ENCODE measurements at places on chromosomes 16 and 17.

DNA sequence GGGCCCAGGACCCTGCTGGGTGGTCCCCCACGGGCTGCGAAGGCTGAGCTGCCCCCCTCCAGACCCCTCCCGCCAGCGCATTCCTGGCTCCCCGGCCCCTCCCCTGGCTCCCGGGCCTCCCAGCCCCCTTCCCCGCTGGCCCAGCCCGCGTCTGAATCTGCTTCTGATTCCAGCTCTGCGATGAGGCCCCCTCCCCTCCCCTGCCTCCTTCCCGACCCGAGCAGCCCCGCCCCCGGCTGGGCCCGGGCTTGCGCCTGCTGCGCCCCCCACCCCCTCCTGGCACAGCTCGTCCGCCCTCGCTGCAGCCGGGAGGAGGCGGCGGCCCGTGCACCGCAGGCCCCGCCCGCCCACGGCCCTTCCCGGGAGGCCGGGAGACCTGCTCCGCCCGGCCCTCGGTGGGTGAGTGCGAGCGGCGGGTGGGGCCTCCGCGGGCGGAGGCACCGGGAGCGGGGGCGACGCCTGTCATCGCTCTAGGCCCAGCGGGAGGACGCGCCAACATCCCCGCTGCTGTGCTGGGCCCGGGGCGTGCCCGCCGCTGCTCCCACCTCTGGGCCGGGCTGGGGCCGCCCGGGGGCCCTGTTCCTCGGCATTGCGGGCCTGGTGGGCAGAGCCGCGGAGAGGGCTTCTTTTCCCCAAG is at the start of gene NTN3:
Gene NTN3, plus strand, starts transcription at position 282 of the 637 bp plus-strand sequence. CDS start 405 bp downstream, outside the sequence.
- DNase-seq, result no peak

- DNase-seq, result no peak
Observed at GRCh38 chr17:72432881-72433280, 312.1 kb downstream of the SOX9 start.

DNA sequence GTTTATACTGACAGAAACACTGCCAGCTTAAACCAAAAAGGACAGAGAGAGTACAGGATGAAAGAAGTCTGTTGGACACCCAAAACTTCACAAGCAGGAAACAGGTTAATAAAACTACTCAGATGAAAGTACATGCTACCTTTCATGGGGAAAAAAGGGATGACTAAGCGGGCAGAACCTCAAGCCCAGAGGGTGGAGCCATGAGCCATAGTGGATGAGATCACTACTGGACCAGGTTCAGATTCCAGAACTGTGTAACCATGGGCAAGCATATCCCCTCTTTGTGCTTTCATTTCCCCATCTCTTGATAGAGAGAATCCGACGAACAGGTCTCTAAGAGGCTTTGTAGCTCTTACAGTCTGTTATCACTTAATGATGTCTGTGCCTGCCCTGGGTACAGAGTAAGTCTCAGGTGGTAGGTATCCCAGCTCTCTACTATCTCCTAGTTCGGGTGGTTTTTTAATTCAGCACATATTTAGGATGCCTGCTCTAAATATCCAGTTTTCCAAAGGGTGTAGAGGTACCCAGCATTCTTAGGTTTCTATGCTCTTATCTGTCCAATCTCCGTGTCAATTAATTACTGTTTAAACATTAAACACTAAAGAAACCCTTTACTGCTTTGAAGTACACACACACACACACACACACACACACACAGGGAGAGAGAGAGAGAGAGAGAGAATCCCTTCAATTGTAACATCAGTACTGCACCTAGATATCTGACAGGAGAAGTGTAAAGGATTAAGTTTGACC is 206.7 kb downstream of the ZNF423 start:
- DNase-seq, result peak; percentile 73

DNA sequence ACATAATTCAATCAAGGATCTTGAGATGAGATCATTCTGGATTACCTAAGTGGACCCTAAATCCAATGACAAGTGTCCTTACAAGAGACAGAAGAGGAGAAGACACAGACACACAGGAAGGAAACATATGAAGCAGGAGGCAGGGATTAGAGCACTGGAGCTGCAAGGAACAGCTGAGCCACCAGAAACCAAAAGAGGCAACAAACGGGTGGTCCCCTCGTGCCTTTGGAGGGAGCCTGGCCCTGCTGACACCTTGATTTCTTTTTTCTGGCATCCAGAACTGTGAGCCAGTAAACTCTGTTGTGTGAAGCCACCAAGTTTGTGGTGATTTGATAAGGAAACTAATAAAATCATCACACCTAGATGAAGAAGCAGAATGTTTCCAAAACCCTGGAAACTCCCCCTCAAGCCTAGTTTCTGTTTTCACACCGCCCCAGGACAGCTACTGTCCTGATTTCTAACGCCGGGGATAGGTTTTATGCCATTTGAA is 115.2 kb downstream of the PITPNC1 start:
- DNase-seq, result no peak

DNA sequence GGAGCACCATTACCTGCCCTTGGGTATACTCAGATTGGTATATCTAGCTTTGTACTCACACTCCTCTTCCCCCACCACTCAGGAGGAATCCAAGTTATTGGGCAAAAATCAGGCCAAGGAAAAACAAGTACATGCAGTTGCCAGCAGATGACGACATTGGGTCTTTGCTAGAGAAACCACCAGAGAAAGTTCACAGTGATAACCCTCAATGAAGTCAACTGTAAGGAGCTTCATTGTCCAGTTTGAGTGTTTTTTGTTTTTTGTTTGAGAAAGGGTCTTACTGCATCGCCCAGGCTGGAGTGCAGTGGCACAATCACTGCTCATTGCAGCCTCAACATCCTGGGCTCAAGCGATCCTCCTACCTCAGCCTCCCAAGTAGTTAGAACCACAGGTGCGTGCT is 34.6 kb upstream of the TOX3 start:
- no peak for DNase-seq

DNA sequence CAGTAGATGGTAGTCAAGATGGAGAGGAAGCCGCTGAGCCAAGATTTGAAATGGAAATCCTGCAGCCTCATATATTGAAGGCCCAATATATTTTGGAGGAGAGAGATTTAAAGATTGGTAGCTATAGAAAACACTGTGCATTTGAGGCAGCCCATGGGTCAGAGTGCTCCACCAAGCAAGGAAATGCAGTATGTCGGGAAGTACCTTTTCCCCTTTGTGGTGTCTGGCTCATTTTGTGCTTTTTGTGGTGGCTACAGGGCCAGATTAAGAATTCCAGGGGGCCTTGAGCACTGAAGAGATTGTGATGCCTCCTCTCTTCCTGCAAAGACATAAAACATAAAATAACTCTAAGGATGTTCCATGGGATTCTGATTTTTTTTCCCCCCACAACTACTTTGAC is 39.6 kb downstream of the CDRT15 start:
- no peak for DNase-seq

- DNase-seq, result no peak
Observed at GRCh38 chr17:50989149-50989548, 123.0 kb upstream of the TOB1 start.

GRCh38 chr17:40821536-40821935 is 878 bp downstream of the KRT10 start:
- no peak for DNase-seq

DNA sequence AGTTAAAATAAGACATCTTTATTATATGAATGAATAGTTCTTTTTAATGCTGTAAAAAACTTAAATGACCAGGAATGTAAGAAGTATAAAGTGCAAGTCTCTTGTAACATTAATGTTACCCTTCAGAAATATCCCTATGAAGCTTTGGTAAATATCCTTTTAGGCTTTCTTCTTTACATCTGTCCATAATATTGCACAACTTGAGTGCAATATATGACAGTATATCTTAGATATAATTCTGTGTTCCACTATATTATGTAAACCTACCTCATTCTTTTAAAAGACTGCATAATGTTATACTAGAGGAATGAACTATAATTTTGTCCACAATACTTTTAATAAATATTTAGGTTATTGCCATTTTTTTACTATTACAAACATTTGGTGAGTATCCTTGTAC is 81.1 kb downstream of the EFCAB13 start:
- no peak for DNase-seq

DNA sequence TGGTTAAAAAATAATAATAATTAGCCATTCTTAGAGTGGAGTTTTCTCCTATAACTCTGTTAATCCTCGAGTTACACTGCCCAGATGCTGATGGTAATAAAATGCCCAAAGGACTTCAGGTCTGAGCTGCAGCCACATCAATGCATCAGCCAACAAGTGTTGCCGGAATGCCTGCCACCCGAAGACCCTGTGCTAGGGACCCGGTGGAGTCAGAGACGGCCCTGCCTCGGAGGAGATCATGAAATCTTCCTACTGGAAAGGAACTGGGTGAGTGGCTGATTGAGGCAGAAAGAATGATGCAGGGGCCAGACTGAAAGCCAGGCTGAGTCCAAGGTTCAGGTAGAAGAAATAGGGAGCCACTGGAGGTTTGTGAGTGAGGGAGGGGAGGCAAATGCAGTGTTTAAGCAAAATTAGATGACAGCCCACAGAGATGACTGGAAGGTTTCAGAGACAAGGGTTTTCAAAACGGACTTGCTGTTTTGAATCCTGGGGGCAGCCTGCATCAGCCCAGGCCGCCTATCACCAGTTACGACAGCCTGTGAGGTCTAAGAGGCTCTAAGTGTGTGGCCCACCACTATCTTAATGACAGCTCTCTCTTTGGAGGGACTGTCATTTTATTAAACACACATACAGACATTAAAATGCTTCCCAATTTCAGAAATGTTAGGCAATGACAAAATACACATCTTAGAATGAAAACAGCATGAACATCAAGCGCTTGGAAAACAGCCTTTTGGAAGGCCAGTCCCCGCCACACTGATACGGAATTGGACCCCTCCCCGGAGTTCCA is 100.0 kb downstream of the ZNF423 start:
- no peak for DNase-seq
